ENCODE measurements at places on chromosomes 5 and 9. TPM values are rescaled to one million over a fixed set of nuclear protein-coding genes. Genes with fewer than 3 reads are reported as not detected.

DCTN4 gene
- 37.0 TPM for total RNA-seq

- H3K4me1 ChIP-seq, result no peaks in the 10 kb centered on the region
- H3K27me3 ChIP-seq, result no peaks in the 10 kb centered on the region
- no peak for DNase-seq
- no peaks in the 10 kb centered on the region for H3K36me3 ChIP-seq
Observed at GRCh38 chr9:116859763-116860162, 172.7 kb downstream of the TRIM32 start.

DNA sequence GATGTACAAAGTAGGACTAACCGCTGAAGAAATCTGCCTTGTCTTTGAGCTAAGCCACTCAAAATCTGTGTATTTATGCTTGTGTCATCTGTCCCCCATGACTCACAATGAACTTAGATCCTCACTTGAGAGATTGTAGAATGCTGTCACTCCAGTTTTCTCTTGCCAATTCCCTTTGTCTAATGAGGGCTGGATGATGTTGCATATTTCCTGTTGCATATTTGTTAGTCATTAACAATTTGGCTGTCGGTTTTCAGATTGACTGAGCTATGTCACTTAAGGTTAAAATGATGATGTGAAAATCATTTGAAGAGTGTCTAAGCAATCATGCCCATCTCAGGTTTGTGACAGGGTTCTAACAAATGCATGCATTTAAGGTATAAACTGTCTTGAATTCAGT is 481.7 kb downstream of the CDH10 start:
- no peaks in the 10 kb centered on the region for H3K36me3 ChIP-seq
- DNase-seq, result no peak
- H3K27me3 ChIP-seq, result no peaks in the 10 kb centered on the region

DNA sequence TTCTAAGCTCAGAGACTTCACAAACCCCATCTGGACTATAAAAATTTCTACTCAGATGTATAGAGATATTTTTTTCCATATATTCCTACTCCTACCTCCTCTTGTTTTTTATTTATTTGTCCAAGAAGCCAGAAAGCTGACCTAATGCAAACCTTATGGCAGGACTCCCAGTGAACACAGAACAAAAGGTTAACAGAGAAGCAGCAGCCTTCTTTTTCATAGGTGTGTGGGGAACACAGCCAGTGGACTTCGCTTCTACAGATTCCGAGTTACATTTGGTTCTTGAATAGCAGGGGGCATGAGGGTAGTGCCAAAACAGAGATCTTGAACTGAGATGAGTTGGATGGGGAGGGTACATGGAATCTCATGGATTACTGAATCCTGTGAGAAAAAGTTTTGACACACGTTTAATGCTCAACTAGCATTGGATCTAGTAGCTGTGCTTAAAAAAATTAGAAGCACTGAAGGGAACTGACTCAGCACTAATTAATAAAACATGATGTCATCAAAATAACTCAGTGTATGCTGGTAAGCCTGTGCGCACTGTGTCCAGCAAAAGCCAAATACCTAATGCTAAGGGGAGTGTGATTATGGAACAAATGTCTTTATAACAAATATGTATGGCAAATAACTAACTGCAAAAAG is 240.1 kb downstream of the GABRB2 start:
- H3K4me1 ChIP-seq, result no peaks in the 10 kb centered on the region
- no peak overlapping the region for H3K27ac ChIP-seq
- DNase-seq, result no peak

KLHL3 gene
- 3.3 TPM for total RNA-seq

DNA sequence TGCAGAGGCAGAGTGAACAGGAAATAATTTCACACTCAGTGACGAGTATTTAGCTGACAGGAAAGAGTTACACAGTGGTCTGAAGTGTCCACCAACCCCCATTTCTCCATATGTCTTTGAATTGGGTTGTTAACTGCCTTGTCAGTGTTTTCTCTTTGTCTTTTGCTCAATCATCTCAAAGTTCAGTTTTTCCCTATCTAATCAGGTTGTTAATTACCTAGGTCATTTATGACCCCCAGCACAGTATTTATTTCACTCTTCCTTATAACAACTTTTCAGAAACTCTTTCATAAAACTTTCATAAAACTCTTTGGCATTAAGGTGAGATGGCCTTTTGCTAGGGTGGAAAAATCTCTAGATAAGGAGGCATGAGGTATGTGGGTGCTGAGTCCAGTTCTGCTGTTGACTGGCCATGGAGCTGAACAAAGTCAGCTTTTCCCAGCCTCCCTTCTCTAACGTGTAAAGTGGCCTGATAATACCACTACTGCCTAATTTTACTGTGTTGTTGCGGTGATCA is 5.2 kb upstream of the ALDOB start:
- no peaks in the 10 kb centered on the region for H3K27me3 ChIP-seq
- H3K4me3 ChIP-seq, result no peak overlapping the region
- H3K4me1 ChIP-seq, result no peaks in the 10 kb centered on the region

DNA sequence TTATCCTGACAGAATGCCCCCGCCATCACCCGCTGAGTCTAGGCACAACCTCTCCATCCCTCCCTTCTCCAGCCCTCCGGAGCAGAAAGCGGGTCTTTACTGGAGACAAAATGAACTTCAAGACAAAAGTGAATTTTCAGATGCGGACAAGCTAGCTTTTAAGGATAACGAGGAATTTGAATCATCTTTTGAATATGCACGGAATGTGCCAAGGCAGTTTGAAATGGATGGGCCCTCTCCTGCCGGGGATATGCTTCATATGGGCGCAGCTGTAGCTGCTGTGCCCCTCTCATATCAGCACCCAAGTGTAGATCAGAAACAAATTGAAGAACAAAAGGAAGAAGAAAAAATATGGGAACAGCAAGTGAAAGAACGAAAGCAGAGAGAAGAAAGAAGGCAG is 37.5 kb downstream of the CPLANE1 start:
- H3K4me3 ChIP-seq, result no peak overlapping the region
- no peak overlapping the region for H3K27ac ChIP-seq
- no peaks in the 10 kb centered on the region for H3K27me3 ChIP-seq

GRCh38 chr9:33114746-33115145 is 38.3 kb upstream of the SMU1 start:
- H3K4me3 ChIP-seq, result no peak overlapping the region
- DNase-seq, result no peak
- H3K36me3 ChIP-seq, result peaks cover 18% of the 10 kb centered on the region
- H3K27me3 ChIP-seq, result no peaks in the 10 kb centered on the region
- H3K27ac ChIP-seq, result no peak overlapping the region

DNA sequence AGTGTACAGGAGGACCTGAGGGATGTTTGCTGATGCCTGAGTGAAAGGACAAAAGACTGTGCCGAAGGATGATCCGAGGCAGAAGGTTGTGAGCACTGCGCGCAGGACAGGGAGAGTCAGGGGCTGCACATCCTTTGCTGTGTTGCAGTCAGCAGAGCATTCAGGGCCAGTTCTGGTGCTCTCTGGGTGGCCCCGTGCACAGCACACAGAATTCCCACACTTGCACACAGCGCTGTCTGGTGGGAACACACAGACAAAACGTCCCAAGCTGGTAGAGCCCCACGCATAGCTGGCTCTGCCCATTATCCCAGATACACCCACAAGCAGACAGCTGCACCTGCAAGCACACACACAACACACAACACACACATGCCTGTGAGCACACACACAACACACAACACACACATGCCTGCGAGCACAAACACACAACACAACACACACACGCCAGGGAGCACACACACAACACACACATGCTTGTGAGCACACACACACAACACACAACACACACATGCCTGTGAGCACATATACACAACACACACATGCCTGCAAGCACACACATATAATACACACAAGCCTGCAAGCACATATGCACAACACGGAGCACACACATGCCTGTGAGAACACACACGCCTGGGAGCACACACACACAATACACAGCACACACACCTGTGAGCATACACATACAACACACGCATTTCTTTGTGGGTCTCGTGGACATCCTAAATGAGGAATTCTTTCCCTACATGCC is 74.4 kb downstream of the FGF18 start:
- no peak for DNase-seq
- no peaks in the 10 kb centered on the region for H3K4me1 ChIP-seq
- no peak overlapping the region for H3K27ac ChIP-seq
- no peaks in the 10 kb centered on the region for H3K36me3 ChIP-seq
- no peaks in the 10 kb centered on the region for H3K27me3 ChIP-seq

LCN12 gene
- total RNA-seq, result 1.3 TPM

DNA sequence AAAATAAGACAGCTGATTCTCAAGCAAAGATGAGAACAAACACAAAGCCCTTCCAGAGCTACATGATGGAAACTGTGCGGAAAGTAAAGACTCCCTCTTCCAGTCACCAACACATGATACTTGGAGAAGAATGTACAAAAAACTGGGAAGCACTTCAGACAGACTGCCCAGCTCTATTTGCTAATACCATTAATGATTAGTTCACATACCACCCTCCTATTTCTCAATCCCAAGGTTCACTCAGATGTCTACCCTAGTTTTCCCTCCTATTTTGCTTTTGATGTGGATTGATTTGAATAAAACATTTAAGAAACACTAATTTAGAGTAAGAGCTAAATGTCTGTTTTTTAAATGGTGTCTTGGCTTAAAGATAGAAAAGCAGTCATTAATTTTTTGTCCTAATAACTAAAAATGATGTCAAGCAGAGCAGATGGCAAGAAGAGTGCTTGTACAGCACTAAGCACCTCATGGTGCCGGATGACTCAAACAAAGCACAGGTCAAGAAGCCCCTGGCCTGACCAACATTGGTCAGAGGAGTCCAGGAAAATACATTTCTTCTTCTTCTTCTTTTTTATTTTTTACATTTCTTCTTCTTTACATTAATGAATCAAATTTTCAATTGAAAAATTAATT is 639.4 kb downstream of the PDE4D start:
- H3K27ac ChIP-seq, result no peak overlapping the region
- H3K36me3 ChIP-seq, result no peaks in the 10 kb centered on the region
- H3K27me3 ChIP-seq, result no peaks in the 10 kb centered on the region
- DNase-seq, result no peak

GRCh38 chr9:123959787-123960186 is 29.9 kb upstream of the DENND1A start:
- DNase-seq, result no peak
- no peaks in the 10 kb centered on the region for H3K4me1 ChIP-seq
- no peak overlapping the region for H3K4me3 ChIP-seq
- H3K27ac ChIP-seq, result no peak overlapping the region
- no peaks in the 10 kb centered on the region for H3K27me3 ChIP-seq
- no peaks in the 10 kb centered on the region for H3K36me3 ChIP-seq

- DNase-seq, result no peak
- H3K4me3 ChIP-seq, result no peak overlapping the region
- H3K4me1 ChIP-seq, result no peaks in the 10 kb centered on the region
- H3K27me3 ChIP-seq, result no peaks in the 10 kb centered on the region
- no peak overlapping the region for H3K27ac ChIP-seq
- no peaks in the 10 kb centered on the region for H3K36me3 ChIP-seq
Observed at GRCh38 chr5:59287361-59287760, 606.2 kb downstream of the PDE4D start.

DNA sequence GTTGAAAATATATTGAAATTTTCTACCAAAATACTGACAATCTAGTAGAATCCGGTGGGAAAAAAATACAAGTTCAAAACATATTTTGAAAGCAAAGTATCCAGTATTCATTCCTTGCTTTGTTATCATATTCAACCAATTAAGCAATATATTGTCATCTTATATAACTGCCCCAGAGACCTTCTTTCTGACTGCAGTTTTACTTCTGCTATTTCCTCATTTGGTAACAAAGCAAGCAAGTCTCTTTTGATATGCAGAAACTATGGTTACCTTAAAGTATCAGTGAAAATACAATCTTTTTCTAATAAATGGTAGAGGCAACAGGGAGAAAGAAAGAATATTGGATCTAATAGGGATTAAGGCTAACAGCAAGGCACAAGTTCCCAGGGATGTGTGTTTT is 663.7 kb upstream of the MEF2C start:
- H3K27me3 ChIP-seq, result no peaks in the 10 kb centered on the region
- H3K4me3 ChIP-seq, result no peak overlapping the region
- H3K36me3 ChIP-seq, result no peaks in the 10 kb centered on the region
- H3K4me1 ChIP-seq, result no peaks in the 10 kb centered on the region
- no peak overlapping the region for H3K27ac ChIP-seq

DNA sequence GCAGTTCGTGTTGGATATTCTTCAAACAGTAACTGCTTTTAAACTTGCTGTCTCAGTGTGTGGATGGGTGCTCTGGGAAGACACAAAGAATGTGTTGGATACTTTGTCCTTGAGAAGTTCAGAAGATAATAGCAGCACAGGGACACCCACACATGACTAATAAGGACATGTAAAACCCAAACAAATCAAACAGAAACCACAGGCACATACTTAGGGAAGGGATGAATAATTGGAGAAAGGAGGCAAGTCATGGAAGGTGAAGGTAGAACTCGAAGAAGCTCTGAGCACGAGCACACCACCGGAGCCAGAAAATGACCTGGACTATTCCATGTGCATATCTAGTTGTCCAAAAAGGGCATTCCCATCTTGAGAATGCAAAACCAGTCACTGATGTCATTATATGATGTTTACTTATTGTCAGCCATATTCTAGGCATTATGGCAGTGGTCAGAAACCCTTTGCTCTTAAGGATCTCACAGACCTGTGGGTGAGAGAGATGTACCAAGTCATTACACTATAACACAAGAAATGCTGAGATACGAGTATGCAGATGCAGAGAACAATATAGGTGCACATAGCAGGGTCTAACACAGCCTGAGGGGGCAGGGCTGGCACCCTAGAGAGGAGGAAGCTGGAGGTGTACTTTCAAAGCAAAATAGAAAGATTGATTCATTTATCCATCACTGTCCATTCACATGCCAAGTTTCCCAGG is 152.9 kb downstream of the PIK3R1 start:
- DNase-seq, result no peak
- H3K36me3 ChIP-seq, result no peaks in the 10 kb centered on the region
- H3K27ac ChIP-seq, result no peak overlapping the region
- no peaks in the 10 kb centered on the region for H3K27me3 ChIP-seq

DNA sequence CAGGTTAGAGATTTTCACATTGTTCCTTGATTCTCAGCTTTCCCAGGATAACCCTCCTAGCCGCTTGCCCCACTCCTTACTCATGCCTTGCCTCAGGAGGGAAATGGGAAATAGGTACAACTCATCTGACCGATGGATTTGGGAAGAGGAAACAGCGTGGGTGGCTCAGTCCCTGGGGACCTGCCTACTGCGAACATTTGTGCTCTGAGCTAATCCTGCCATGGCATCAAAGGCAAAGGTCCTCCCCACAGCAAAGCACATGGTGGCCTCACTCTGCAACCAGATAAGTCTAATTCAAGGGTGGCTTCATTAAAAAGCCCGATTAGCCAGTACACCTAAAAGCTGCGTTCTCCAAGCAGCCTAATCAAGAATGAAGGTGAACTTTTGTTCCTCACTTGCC is 82.4 kb upstream of the ADRA1B start:
- no peaks in the 10 kb centered on the region for H3K27me3 ChIP-seq
- no peaks in the 10 kb centered on the region for H3K4me1 ChIP-seq
- H3K4me3 ChIP-seq, result no peak overlapping the region
- H3K27ac ChIP-seq, result no peak overlapping the region
- no peak for DNase-seq

DMRTA1 gene
- not detected for total RNA-seq

DNA sequence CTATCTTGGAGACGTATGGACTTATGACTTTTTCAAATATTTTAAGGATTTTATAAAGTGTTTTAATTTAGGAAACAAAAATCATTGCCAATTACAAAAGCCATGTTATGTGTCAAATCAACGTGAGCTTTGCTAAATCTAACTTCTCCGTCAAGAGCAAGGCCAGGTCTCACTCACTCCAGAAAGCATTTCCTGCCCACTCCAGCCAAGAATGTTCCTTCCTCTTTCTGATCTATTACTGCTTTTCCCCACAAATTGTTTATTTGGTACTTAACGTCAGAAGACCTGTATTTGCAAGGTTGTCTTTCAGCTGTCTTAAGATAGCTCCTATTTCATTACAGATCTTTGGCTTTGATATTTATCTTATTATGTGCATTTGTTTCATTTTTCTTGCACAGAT is 193.5 kb upstream of the HAPLN1 start:
- DNase-seq, result no peak
- no peak overlapping the region for H3K27ac ChIP-seq
- H3K4me1 ChIP-seq, result no peaks in the 10 kb centered on the region

Data from CD8-positive, alpha-beta memory T cell (primary cell).